ENCODE measurements at places on chromosomes 7 and 10.

GRCh38 chr10:115118346-115118745 is 25.2 kb downstream of the ATRNL1 start:
- DNase-seq: no peak

GRCh38 chr7:119720541-119720940 is 552.4 kb upstream of the KCND2 start:
- DNase-seq: no peak

GRCh38 chr7:32178677-32179366 is 108.6 kb upstream of the PDE1C start:
- no peak for DNase-seq

DNA sequence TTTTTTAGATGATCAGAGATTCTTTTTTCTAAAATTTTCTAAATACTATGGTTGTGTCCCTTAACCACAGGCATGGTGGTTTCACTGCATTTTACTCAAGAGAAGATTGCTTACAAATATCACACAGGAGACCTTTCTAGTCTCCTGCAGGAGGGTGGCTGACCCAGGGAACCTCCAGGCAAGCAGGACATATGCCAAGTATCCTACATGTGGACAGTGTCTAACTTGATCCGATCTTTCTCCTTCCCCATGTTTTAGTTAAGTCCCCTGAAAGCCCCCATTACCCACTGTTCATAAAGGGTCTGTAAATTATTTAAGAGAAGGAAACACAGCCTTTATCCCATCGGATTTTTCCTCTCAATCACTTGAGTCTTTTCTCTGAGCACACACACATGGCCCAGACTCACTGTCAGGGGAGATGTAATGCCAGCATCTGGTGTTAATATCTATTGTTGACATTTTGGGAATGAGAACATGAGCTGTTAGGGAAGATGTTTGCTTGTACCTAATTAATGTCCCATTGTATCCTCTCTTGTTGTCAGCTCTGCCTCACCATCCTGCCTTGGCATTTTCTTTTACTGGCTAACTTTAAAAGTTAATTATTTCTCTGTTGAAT is 755.2 kb downstream of the AUTS2 start:
- no peak for DNase-seq

GRCh38 chr10:47441938-47442337 is 42.0 kb downstream of the ANXA8 start:
- DNase-seq: no peak

GRCh38 chr10:43749940-43750552 is 101.4 kb upstream of the ZNF32 start:
- DNase-seq: no peak

DNA sequence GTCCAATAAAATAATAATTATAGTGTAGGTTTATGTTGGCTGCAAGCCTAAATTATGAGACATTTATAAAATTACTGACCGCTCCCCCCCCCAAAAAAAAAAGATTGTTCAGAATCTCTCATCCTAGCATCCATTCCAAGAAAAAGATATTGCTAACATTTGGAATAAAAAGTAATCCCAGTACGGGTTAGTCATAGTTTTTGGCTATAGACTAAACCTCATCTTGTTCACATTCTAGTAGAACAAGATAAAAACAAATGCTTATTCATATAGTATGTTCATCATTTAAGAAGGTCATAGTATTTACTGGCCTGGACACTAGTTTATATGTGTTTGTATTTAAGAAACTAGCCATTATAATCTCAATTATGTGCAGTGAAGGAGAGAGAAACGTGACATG is 44.0 kb downstream of the ADK start:
- DNase-seq: no peak

DNA sequence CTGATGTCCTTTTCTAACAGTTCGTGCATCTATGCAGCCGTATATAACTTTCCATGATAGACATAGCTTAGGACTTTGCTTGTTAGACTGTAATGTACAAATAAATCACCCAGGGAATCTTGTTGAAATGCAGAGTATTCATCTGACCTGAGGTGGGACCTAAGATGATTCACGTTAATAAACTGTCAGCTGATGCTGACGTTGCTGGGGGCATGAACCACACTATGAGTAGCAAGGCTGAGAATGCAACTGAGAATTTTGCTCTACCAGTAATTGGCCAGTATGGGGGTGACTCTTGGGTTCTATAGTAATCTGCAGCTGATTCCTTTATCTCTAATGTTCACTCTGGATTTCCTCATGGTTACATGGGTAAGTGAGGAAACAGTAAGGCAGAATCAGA is 130.1 kb upstream of the MALRD1 start:
- no peak for DNase-seq

GRCh38 chr10:101602761-101603398 is 14.8 kb downstream of the DPCD start:
- DNase-seq: peak; percentile 90

DNA sequence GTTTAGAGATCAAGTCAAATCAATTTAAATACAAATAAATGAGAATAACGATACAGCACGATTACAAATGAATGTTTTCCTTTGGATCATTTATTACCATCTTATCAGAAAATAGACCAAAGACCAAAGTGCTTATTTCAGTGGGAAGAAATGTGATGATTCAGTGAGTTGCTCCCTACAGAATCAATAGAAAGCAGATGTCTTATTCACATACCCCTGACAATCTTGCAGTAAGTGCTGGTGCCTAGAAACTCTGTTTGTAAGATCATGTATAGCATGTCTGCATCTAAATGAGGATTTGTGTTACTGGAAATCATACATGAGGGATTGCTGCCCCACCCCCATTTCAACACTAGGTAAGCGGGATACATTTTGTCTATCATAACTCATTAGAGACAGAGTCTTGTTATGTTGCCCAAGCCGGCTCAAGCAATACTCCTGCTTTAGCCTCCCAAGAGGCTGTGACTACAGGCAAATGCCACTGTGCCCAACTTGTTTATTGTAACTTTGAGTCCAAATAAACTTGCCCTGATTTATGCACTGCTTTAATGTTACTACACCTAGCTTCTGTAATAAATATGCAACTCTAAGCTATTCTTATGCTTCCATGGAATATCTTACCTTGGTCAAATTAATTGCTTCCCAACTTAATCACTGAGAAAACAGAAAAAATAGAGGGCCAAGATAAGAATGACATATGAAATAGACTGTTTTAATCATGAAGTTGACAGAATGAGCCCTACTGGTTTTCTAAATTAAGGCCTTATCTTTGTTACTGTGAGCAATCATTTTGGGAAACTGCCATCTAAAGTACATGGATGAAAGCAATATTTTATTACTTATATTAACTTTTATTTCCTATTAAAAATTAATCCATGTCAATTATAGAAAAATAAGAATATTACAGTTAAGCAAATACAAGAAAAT is 82.5 kb downstream of the AHR start:
- DNase-seq: no peak

DNA sequence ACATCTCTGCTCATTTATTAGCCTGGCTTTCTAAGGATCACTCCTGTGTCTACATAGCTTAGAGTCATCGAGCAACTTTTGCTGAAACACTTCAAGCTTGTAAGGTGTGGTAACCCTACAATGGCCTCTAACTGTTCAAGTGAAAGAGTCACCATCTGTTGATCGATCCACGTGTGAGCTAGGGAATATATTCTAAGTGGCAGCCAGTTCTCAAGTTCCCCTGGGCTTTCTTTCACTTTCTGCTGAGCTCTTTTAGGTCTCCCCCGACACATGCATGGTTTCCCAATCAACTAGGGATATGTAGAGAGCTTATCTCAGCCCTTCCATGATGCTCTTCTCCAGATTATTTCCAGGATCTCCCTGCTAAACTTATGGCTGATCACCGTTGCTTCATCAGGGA is 15.5 kb downstream of the AOAH start:
- no peak for DNase-seq

GRCh38 chr7:66308411-66308810 is 103.3 kb downstream of the TPST1 start:
- no peak for DNase-seq

GRCh38 chr7:19617901-19618300 is 90.9 kb downstream of the POLR1F start:
- DNase-seq: no peak

GRCh38 chr7:140263277-140263676 is 86.5 kb upstream of the KDM7A start:
- DNase-seq: no peak

GRCh38 chr10:101563497-101564040 is 24.5 kb downstream of the POLL start:
- peak; percentile 40 for DNase-seq

GRCh38 chr10:109902992-109903947 is 20.0 kb downstream of the XPNPEP1 start:
- no peak for DNase-seq

- DNase-seq: no peak
These were observed 8.8 kb upstream of the PDCD4 start for GRCh38 chr10:110862961-110863360.

GRCh38 chr10:61815496-61815895 is 86.0 kb upstream of the ARID5B start:
- DNase-seq: no peak

DNA sequence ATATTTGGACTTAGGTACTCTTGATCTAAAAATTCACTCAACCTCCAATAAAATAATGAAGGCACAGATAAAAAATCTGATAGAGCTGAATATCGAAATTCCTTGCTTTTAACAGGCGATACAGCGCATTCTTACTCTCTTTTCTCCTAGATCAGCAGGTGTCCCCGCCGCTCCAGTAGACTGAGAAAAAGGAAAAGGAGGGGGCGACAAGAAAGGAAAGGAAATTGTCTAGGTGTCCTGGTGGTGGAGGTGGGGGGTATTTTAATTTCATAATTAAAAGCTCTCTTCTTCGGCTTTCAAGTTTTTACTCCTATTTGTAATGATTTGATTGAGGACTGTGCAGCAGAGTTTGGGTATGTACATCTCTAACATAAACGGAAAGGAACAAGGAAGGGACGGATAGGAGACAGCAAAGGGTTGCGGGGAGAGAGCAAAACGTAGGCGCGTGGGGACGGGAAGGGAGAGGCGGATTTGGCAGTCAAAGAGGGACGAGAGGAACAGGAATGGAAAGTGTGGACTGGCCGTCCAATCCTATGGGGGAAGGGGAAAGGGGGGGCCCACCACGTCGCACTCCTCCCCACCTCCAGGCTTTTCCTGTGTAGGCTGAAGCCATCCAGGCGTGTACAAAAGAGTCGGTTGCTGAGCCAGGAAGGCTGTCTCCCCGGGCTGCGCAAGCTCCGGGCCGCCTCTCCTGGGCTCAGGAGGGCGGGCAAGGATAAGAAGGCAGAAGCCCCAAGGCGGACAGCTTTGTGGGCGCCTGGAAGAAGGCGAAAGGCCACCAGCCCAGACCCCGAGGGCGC is 875 bp upstream of the HECTD2 start:
- no peak for DNase-seq

- no peak for DNase-seq
These were observed 1.5 kb downstream of the SLC25A13 start for GRCh38 chr7:96320442-96320841.

DNA sequence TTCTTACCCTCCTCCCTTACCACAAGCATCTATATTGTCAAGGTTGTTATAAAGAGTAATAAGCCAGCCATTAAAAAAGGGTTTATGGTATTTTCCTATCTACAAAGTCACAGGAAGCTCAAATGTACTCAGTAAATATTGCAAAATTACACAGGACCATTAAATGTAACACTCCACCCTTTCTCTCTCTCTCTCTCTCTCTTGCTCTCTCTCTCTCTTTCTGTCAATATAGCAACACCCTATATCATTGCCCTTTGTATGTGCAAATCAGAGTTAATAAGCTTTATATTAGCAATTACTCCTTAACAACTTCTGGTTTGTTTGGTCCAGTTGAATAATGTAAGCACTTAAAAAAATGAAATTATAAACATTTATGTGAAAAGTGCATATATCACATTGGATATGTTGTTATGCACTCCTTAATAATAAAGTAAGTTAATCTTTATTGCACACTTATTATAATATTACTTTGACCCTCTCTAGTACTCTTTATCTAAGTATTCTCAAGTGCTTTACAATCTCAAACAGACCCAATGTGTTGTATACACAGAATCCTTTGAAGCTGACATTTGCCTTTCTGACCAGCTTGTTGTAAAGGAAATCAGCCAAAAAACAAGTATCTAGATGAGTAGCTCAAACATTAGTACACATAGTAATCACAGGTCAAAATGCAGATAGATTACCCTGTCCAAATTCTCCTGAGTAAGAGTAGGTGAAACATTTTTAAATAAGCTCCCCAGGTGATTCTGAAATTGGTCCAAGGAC is 93.2 kb downstream of the CFTR start:
- DNase-seq: no peak

GRCh38 chr7:106717254-106717954 is 56.4 kb upstream of the CCDC71L start:
- DNase-seq: no peak

All from activated CD8-positive, alpha-beta memory T cell treated with anti-CD3 and anti-CD28 coated beads, Interleukin-2, amount 50 U/mL, for 48 hours (primary cell).